ENCODE measurements at places on chromosomes 2 and 18.

- DNase-seq, result no peak
Observed at GRCh38 chr2:241514986-241515737, 6.8 kb upstream of the STK25 start.

DNA sequence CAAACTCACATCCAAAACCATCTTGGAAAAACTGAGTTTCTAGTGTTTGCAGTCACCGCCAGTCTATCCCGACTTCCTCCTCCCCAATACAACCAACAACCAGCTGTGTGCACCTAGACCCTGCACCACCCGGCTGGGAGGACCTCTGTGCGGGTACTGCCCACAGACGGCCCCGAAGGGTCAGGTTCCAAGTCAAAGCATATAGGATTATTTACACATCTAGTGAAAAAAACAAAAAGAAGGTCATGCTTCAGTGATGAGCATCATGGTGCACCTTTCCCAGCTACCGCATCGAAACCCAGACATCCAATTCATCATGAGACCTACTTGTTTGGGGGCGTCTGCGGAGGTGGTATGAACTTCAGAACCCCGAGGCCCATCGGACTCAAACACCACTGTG, 124.8 kb downstream of the ZNF516 start:
- DNase-seq, result no peak

GRCh38 chr2:36655453-36655852, 41.1 kb upstream of the VIT start:
- no peak for DNase-seq

DNA sequence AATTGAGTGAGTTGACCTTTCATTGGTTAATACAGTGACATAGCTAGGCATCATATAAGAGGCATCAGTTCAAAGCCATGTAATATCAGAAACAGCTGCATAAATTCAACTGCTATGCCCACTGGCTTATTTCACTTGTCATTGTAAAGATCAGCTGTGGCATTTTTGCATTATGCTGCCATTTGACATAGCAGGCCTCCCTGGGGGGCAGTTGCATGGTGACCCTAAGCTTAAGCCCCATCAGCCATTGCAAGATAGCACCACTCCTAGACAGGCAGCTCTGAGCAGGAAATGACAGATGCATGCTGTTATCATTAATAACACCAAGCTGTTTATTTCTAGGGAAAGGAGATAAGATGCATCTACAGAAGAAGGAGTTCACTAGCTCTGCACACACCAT, 233.4 kb upstream of the CNTNAP5 start:
- no peak for DNase-seq

- DNase-seq, result no peak
Observed at GRCh38 chr2:10584242-10584753, 105.5 kb downstream of the NOL10 start.

GRCh38 chr2:3647246-3647645, 10.8 kb upstream of the ALLC start:
- no peak for DNase-seq
